ENCODE measurements at places on chromosomes 12 and 14. TPM values are rescaled to one million over a fixed set of nuclear protein-coding genes. Genes with fewer than 3 reads are reported as not detected.
A peak's percentile ranks its signal among the peaks of the same experiment; 100 is the strongest.

GRCh38 chr12:12230275-12230674 is 36.6 kb downstream of the LRP6 start:
- H3K27ac ChIP-seq = no peak overlapping the region
- no peaks in the 10 kb centered on the region for H3K27me3 ChIP-seq
- H3K4me1 ChIP-seq = no peaks in the 10 kb centered on the region
- H3K4me3 ChIP-seq = no peak overlapping the region

DNA sequence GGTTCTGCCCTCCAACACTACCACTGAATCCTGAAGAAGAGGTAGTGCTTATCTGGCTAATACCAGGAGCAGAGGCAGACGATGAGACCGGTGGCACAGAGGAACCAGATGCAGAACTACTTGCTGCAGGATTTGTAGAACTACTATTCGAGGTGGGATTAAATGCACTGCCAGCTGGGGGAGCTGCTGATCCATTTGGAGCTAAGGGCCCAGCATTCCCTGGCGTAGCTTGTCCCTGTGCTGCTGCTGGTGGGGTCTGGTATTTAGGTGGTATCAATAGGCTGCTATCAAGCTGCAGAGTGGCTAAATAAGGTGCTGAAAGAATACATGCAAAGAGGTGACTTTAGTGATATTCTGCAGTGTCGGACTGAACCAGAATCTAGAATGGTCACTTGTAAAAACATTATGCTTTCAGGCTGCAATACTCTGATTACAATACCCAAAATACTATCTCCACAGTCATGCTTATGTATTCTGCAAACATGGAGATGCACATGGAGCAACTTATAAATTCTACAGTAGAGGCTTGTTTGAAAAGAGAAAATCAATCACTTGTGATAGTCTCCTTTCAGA is 294.2 kb downstream of the MED13L start:
- H3K27ac ChIP-seq = no peak overlapping the region
- H3K4me3 ChIP-seq = no peak overlapping the region
- no peaks in the 10 kb centered on the region for H3K27me3 ChIP-seq
- no peaks in the 10 kb centered on the region for H3K36me3 ChIP-seq

ABHD4 gene
- total RNA-seq = 6.1 TPM

DNA sequence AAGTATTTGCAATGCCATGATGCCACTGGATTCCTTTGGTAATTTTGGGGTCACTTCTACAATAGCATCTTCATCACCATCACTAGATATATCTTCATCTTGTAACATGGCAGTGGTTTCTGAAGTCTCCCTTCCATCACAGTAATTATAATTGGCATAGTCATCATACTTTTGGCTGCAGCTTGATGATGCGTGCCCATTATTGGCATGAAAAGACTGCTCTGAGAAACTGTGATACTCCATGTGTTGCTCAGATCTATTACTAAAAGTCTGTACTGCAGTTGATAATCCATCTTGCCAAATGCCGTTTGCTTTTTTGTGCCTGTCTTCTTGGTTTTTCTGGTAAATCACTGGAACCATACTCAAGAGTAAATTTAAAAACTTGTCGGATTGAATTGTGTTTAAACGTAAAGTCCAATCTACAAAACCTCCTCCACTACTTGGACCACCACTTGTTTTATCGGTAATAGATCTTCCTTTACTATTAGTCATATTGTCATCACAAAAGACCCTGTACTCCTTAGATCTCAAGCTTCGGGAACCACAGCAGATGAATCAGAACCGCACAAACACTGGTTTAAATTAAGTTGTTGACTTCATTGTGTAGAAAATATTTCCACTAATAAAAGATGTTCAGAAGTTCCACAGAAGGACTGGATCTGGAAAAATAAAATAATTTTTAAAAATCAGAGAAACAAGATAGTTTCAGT is 29.9 kb downstream of the SLC41A2 start:
- H3K36me3 ChIP-seq = no peaks in the 10 kb centered on the region
- no peak overlapping the region for H3K27ac ChIP-seq
- H3K4me3 ChIP-seq = no peak overlapping the region
- no peak for DNase-seq

CPNE6 gene
- 0.04 TPM for total RNA-seq

ACOT6 gene
- not detected for total RNA-seq

SMIM41 gene
- 0.75 TPM for total RNA-seq

DNA sequence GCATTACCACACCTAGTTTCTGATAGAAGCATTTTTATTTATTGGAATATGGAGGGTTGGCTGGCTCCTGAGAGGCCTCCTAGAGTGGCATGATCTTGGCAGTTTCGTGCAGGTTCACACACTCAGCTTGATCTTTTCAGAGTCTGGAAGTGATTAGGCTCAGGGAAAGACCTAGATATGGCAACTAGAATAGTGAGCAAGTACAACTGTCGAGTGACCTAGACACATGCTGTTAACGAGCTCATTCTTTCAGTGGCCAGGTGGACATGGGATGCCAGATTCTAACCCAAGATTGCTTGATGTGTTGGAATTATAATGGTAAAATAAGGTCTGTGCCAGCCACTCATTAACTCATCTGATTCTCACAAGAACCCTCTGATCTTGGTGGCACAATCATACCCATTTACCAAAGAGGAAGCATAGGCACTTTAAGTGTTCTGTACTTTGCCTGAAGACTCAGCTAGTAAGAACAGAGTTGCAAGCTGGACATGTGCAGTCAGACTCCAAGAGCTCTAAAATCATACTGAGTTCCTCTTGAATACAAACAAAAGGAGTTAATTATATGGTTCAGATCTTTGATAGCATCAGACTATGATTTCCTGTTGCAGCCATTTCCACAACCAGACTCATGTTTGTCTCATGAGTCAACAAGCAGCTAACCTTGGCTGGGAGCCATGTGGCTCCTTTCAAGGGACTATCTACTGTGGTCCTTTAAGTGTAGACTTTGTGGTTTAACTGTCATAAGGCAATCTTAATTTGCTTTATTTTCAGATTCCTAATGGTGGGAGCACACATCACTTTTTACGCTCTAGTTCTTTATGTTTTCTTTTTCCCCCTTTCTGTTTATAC is 144.2 kb downstream of the PLEKHA5 start:
- no peak overlapping the region for H3K27ac ChIP-seq
- H3K4me3 ChIP-seq = no peak overlapping the region
- no peaks in the 10 kb centered on the region for H3K27me3 ChIP-seq

GRCh38 chr12:2215709-2216560 is 163.1 kb downstream of the CACNA1C start:
- H3K4me1 ChIP-seq = no peaks in the 10 kb centered on the region
- H3K27me3 ChIP-seq = no peaks in the 10 kb centered on the region
- no peak for DNase-seq

SPIC gene
- total RNA-seq = not detected

CISTR gene
- total RNA-seq = not detected

DNA sequence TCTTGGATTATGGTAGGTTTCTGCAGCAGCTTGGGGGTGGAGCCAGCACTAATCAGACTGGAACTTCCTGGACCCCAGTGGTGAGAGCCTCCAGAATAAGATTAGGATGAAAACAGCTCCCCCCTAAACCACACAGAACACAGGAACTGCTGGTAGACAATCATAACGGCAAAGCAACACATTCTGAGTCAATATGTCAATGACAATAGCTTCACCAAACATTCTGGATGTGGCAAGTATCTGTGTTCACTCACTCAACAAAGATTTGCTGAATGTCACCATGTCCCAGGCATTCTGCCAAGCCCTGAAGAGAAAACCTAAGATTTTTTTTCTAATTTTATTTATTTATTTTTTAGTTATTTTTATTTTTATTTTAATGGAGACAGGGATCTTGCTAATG is 65.2 kb downstream of the LRRC74A start:
- H3K4me1 ChIP-seq = no peaks in the 10 kb centered on the region
- H3K27me3 ChIP-seq = peaks cover 6% of the 10 kb centered on the region
- no peak overlapping the region for H3K27ac ChIP-seq
- H3K36me3 ChIP-seq = no peaks in the 10 kb centered on the region
- H3K4me3 ChIP-seq = no peak overlapping the region
- no peak for DNase-seq

PSMB11 gene
- total RNA-seq = not detected

CPM gene
- not detected for total RNA-seq

- no peaks in the 10 kb centered on the region for H3K4me1 ChIP-seq
- no peak for DNase-seq
- no peaks in the 10 kb centered on the region for H3K27me3 ChIP-seq
- H3K4me3 ChIP-seq = no peak overlapping the region
- H3K27ac ChIP-seq = no peak overlapping the region
Measured at GRCh38 chr12:116483959-116484750, 75.0 kb upstream of the MAP1LC3B2 start.

DNA sequence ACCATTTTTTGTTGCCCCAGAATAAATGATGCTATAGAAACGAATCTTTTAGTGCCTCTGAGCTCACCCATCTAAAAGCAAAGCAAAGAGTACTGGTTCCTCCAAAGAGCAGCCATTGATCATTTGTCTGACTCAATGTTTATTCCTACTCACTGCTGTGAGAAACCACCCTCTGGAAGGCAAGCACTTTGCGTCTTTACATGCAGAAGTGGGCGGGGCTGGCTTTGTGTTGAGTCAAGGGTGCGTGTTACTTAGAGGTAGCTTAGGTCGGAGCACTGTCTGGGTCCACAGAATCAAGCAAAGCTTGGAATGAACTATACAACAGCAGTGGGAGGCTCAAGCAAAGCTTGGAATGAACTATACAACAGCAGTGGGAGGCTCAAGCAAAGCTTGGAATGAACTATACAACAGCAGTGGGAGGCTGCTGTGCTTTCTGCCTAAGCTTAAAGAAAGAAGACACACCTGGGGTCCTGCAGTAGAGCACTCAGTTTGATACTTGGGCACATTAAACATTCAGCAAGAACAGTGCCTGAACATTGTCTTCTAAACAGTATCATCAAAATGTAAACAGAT is 77.2 kb upstream of the PRICKLE1 start:
- H3K27ac ChIP-seq = no peak overlapping the region
- no peaks in the 10 kb centered on the region for H3K27me3 ChIP-seq
- no peak overlapping the region for H3K4me3 ChIP-seq
- H3K4me1 ChIP-seq = no peaks in the 10 kb centered on the region

FOXM1 gene
- total RNA-seq = 20.8 TPM

VSIG10 gene
- 5.0 TPM for total RNA-seq

GRCh38 chr12:95970905-95971304 is 25.2 kb downstream of the HAL start:
- H3K27me3 ChIP-seq = no peaks in the 10 kb centered on the region
- DNase-seq = no peak
- no peak overlapping the region for H3K4me3 ChIP-seq
- H3K27ac ChIP-seq = no peak overlapping the region
- H3K4me1 ChIP-seq = no peaks in the 10 kb centered on the region

FSCB gene
- not detected for total RNA-seq

PRPH gene
- total RNA-seq = not detected

GRCh38 chr12:121128908-121129810 is 3.5 kb upstream of the P2RX7 start:
- H3K36me3 ChIP-seq = no peaks in the 10 kb centered on the region
- peak; percentile 89 for DNase-seq
- H3K27ac ChIP-seq = no peak overlapping the region
- H3K4me3 ChIP-seq = no peak overlapping the region
- no peaks in the 10 kb centered on the region for H3K27me3 ChIP-seq
- peaks cover 12% of the 10 kb centered on the region for H3K4me1 ChIP-seq

GRCh38 chr12:132172619-132173018 is 28.4 kb downstream of the NOC4L start:
- no peak for DNase-seq
- H3K27me3 ChIP-seq = no peaks in the 10 kb centered on the region
- H3K27ac ChIP-seq = no peak overlapping the region
- peaks cover 40% of the 10 kb centered on the region for H3K4me1 ChIP-seq

DNA sequence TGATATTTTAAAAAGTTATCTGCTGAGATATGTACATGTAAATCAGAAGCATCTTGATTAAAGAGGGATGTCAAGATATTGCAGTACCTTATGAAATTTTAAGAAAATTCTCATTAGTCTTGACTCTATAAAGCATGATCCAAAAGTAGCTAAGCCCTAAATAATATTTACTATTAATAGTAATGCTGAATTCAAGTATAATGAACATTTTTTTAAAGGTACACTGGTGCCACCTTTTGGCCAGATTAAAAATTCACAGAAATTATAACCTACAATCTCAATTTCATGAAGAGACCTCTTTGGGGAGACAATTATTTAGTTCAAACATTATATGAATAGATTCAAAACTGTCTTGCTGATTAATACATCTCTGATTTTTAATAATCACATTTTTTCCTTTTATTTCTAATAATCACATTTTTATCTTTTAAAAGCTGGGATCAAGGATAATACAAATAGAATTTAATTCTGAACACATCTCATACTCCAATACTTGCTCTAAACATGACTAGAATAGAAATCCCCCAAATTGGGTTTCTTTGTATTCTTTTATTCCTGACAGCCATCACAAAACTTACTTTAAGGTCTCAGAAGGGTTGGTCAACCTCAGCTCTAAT is 13.4 kb downstream of the AKAP5 start:
- H3K36me3 ChIP-seq = peaks cover 17% of the 10 kb centered on the region
- peak; percentile 86 for DNase-seq
- no peak overlapping the region for H3K4me3 ChIP-seq
- H3K4me1 ChIP-seq = no peaks in the 10 kb centered on the region

GRCh38 chr12:92735131-92735721 is 32.4 kb downstream of the PLEKHG7 start:
- H3K4me3 ChIP-seq = no peak overlapping the region
- H3K36me3 ChIP-seq = no peaks in the 10 kb centered on the region
- H3K4me1 ChIP-seq = no peaks in the 10 kb centered on the region
- no peak overlapping the region for H3K27ac ChIP-seq

DNA sequence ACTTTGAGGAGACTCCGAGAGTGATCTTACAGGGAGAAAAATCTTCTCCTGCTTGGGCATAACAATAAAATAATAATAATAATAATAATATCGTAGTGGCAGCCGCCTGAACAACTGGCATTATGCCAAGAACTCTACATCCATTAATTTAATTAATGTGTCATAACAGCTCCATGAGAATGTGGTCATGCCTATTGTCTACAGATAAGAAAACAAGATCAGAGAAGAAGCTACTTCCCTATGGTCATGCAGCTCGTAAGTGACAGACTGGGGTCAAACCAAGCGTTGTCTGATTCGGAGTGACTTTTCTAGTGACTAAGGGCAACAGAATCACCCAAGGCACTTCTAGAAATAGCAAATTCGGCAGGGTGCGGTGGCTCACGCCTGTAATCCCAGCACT is 11.7 kb downstream of the PROX2 start:
- H3K4me3 ChIP-seq = no peak overlapping the region
- H3K36me3 ChIP-seq = no peaks in the 10 kb centered on the region
- no peak for DNase-seq
- no peaks in the 10 kb centered on the region for H3K27me3 ChIP-seq

SERPINA9 gene
- total RNA-seq = 182 TPM

- peaks cover 13% of the 10 kb centered on the region for H3K4me1 ChIP-seq
- DNase-seq = no peak
- H3K4me3 ChIP-seq = no peak overlapping the region
- H3K36me3 ChIP-seq = peaks cover 46% of the 10 kb centered on the region
- no peak overlapping the region for H3K27ac ChIP-seq
- H3K27me3 ChIP-seq = no peaks in the 10 kb centered on the region
Measured at GRCh38 chr12:104309446-104309993, 6.0 kb downstream of the EID3 start.

PRH2 gene
- total RNA-seq = not detected

Data from Karpas-422 (cell line).